Lung (tissue), 17 donors: ENCODE measurements at places on chromosomes 3 and 15. TPM values are rescaled to one million over a fixed set of nuclear protein-coding genes. Genes with fewer than 3 reads are reported as not detected.

DNA sequence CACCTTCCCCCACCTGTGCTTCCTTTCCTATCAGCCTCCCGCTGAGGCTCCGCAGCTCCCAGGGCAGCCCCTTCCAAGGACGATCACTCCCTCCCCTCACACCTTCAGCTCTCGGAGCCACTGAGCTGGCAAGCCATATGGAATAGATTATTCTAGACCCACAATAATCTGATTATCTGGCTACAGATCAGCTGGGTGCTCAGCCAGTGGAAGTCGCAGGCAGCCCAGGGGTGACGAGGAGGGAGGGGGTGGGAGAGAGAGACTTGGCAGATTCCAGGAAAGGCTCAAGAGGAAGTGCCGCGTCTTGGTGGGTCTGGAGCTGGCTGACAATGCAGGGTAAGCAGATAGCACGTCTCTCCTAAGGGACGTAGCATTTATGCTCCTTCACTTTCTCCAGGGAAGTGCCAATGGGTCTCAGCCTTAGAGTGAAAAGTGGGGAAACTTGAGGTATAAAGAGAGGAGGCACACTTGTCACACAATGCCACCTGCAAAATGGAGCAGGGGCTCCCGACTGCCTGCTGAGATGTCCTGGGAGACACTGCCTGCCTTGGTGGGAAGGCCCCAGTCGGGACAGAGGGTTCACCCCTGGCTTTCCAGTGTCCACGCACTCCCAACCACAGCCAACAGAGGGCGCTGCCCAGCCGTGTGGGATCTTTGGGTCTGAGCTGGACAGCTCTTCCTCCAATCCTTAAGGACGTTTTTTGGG lies 9.4 kb upstream of the MESP1 start:
- no peaks in the 10 kb centered on the region for H3K27me3 ChIP-seq
- H3K27ac ChIP-seq = peak overlapping the region; percentile 14
- no peak overlapping the region for H3K4me3 ChIP-seq
- no peaks in the 10 kb centered on the region for H3K4me1 ChIP-seq
- no peaks in the 10 kb centered on the region for H3K36me3 ChIP-seq

DNA sequence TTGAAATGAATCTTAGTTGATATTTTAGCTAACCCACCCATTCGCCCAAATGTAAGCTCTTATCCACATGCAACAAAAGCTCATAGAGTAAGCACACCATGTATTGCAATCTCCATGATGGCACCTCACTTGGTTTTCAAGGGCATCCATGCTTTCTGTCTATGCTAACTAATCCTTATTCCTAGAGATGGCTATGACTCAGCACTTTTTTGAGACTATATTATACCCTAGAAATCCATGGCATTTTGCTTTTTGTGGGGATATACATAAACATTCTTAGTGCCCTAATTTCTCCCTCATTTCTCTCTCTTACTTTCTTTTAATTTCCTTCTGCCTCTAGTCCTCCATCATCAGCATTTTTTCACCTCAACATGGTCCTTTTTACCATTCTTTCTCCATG lies 168.5 kb upstream of the STT3B start:
- no peaks in the 10 kb centered on the region for H3K4me1 ChIP-seq
- H3K27ac ChIP-seq = no peak overlapping the region
- no peak overlapping the region for H3K4me3 ChIP-seq
- no peaks in the 10 kb centered on the region for H3K36me3 ChIP-seq

Gene SCN5A
- 2.5 TPM for total RNA-seq

DNA sequence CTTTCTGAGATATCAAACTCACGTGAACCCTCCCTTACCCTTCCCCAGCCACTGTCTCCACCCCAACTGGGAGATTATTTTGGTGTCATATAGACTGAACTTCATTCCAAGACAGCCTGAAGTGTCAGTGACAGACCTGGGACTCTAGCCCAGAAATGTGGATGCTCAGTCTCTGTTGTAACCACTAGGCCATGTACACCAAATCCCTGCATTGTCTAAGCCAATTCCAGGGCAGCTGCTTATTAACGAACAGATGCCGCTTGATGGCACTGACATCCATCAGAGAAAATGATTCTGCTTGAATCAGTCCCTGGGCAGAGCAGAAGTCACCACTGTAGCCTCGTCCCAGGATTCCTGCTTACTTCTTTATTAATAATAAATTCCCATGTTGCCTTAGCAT lies 305.5 kb downstream of the GRM7 start:
- no peak overlapping the region for H3K27ac ChIP-seq
- peak; percentile 66 for DNase-seq
- H3K4me3 ChIP-seq = no peak overlapping the region

Gene KCNAB1
- 2.4 TPM for total RNA-seq

GRCh38 chr3:132220986-132221385 lies 96.2 kb upstream of the ACP3 start:
- H3K4me1 ChIP-seq = no peaks in the 10 kb centered on the region
- H3K36me3 ChIP-seq = no peaks in the 10 kb centered on the region
- no peak overlapping the region for H3K27ac ChIP-seq
- no peak overlapping the region for H3K4me3 ChIP-seq
